ENCODE measurements at places on chromosomes 7 and 10. TPM values are rescaled to one million over a fixed set of nuclear protein-coding genes. Genes with fewer than 3 reads are reported as not detected.

AGAP3 gene
- total RNA-seq = 40.7 TPM

DNA sequence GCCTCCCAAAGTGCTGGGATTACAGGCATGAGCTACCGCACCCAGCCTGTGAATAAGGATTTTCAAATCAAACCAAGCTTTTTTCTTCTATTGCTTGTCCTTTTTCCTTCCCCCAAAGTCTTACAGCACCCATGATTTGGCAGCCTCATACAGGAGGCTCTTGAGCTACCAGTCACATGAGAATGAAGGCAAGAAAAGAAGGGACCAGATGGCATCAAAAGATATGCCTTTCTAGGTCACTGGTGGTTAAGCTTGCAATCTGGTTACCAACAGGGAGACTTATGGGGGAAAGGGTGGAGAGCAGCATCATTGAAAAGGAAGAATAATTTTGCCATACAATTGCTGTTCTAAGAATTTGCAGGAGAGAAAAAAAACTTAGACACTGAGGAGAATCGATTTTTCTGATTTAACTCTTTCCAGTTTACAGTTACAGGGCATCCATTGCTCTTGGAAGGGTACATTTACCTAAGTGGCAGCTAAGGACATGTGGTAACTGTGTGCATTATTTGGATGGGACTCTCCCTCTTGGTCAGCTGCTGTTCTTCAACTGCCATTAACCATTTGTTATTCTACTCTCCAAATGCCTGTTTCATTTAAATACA lies 29.5 kb downstream of the SMNDC1 start:
- H3K27me3 ChIP-seq = no peaks in the 10 kb centered on the region
- peaks cover 4% of the 10 kb centered on the region for H3K36me3 ChIP-seq
- DNase-seq = no peak
- no peak overlapping the region for H3K4me3 ChIP-seq
- H3K27ac ChIP-seq = no peak overlapping the region

DNA sequence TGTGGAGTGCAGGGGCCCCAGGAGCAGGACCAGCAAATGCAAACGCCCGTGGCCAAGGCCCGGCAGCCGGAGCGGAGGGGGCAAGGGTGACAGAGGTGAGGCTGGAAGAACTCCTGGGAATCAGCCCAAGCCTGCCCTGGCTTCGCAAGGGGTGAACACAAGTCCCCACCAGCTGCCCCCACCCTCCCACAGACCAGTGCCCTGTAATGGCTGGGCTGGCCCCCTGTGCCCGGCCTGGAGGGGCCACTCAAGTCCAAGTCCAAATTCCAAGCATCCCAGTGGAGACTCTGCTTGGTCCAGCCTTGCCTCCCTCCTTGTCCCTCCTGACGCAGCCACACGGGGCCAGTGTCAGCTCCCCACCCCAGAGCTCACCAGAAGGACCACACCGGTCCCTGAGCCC lies 28.0 kb downstream of the MICALL2 start:
- no peak overlapping the region for H3K4me3 ChIP-seq
- H3K36me3 ChIP-seq = no peaks in the 10 kb centered on the region
- no peaks in the 10 kb centered on the region for H3K27me3 ChIP-seq
- no peak for DNase-seq

GRCh38 chr10:52644373-52645186 lies 128.0 kb downstream of the MBL2 start:
- H3K4me3 ChIP-seq = no peak overlapping the region
- H3K27ac ChIP-seq = no peak overlapping the region
- no peak for DNase-seq
- H3K4me1 ChIP-seq = no peaks in the 10 kb centered on the region
- H3K27me3 ChIP-seq = no peaks in the 10 kb centered on the region

- no peaks in the 10 kb centered on the region for H3K27me3 ChIP-seq
- no peak for DNase-seq
- no peak overlapping the region for H3K4me3 ChIP-seq
Observed at GRCh38 chr7:157429680-157430224, 92.9 kb downstream of the DNAJB6 start.

GRCh38 chr7:128094686-128095085 lies 63.4 kb upstream of the LRRC4 start:
- DNase-seq = no peak
- no peaks in the 10 kb centered on the region for H3K27me3 ChIP-seq
- no peak overlapping the region for H3K27ac ChIP-seq

GNGT1 gene
- not detected for total RNA-seq

ATXN7L1 gene
- total RNA-seq = 9.0 TPM

DNA sequence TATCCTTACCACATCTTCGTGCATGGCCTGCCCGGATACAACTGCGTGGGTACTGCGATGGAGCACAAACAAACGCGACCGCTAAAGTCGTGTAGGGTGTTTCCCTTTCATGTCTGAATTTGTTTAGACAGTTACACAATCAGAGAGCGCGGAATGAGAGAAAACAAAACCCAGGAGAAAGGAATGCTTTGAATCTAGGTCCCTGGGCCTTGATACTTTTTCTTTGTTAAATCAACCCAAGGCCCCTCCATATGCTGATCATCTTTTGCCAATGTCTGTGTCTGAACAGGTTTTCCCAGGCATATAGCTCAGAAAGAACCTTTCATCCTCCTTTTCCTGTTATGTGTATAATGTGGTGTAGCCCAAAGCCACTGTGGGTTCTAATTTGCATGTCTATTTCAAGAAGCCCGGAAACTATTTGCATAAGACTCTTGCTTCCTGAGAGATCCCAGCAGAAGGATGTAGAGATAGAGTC lies 145.8 kb downstream of the FRMD4A start:
- no peaks in the 10 kb centered on the region for H3K27me3 ChIP-seq
- peak; percentile 73 for DNase-seq
- H3K36me3 ChIP-seq = no peaks in the 10 kb centered on the region
- peak overlapping the region; percentile 69 for H3K27ac ChIP-seq
- H3K4me1 ChIP-seq = peaks cover 13% of the 10 kb centered on the region

DNA sequence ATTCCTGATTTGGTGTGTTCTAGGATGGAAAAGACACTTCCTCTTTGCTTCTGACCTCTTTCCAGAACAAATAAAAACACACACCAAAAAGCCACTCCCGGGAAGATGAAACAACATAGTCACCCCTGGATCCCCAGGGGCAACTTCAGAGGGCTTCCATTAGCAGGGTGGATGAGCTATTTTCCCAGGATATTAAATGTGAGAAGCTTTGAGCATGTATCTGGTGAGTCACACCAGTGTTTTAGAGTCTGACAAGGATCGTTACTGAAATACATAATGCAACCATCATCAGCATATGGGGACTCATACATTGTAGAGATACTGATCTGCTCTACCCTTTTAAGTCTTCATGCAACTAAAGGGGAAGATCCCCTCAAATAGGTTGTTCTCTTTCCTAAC lies 115.5 kb upstream of the ZNF438 start:
- no peak for DNase-seq
- no peaks in the 10 kb centered on the region for H3K27me3 ChIP-seq
- no peaks in the 10 kb centered on the region for H3K4me1 ChIP-seq
- H3K36me3 ChIP-seq = no peaks in the 10 kb centered on the region

CARD11 gene
- total RNA-seq = 72.1 TPM

GRCh38 chr10:106680061-106680460 lies 484.4 kb downstream of the SORCS1 start:
- no peak overlapping the region for H3K27ac ChIP-seq
- H3K36me3 ChIP-seq = no peaks in the 10 kb centered on the region
- no peak for DNase-seq
- H3K27me3 ChIP-seq = no peaks in the 10 kb centered on the region

CPXM2 gene
- total RNA-seq = not detected

- no peaks in the 10 kb centered on the region for H3K27me3 ChIP-seq
- H3K4me3 ChIP-seq = no peak overlapping the region
- DNase-seq = no peak
- no peaks in the 10 kb centered on the region for H3K4me1 ChIP-seq
- no peak overlapping the region for H3K27ac ChIP-seq
- H3K36me3 ChIP-seq = peaks cover 12% of the 10 kb centered on the region
Observed at GRCh38 chr7:105655500-105656380, 74.4 kb upstream of the EFCAB10 start.

DNA sequence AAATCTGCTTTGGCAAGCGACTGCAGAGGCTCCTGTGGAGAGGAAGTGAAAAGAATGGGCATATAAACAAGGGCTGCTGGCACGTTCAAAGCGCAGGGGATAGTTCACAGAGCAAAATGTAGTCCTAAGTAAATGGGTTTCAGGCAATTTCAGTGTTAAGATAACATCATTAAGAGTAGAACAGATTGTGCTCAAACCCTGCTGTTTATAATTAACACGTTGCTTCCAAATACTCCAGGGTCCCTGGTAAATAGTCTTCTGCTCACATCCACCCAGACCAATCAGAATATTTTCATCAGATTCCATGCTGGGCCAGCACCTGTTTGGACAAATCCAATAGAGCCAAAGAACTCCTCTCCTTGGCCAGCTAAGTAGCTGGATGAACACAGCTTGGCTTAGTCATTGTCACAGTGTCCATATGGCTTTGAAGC lies 81.4 kb downstream of the ORC5 start:
- no peaks in the 10 kb centered on the region for H3K27me3 ChIP-seq
- no peak overlapping the region for H3K27ac ChIP-seq
- DNase-seq = no peak
- peaks cover 14% of the 10 kb centered on the region for H3K36me3 ChIP-seq

GRCh38 chr7:157089100-157089610 lies 49.6 kb upstream of the UBE3C start:
- no peak overlapping the region for H3K4me3 ChIP-seq
- no peaks in the 10 kb centered on the region for H3K4me1 ChIP-seq
- no peaks in the 10 kb centered on the region for H3K36me3 ChIP-seq
- no peak overlapping the region for H3K27ac ChIP-seq
- no peak for DNase-seq

GRCh38 chr7:106246902-106247711 lies 37.7 kb downstream of the NAMPT start:
- H3K4me1 ChIP-seq = no peaks in the 10 kb centered on the region
- H3K27ac ChIP-seq = no peak overlapping the region
- no peak for DNase-seq
- H3K27me3 ChIP-seq = no peaks in the 10 kb centered on the region
- H3K4me3 ChIP-seq = no peak overlapping the region

ASAH2B gene
- 6.6 TPM for total RNA-seq

PKD2L1 gene
- total RNA-seq = not detected

DNA sequence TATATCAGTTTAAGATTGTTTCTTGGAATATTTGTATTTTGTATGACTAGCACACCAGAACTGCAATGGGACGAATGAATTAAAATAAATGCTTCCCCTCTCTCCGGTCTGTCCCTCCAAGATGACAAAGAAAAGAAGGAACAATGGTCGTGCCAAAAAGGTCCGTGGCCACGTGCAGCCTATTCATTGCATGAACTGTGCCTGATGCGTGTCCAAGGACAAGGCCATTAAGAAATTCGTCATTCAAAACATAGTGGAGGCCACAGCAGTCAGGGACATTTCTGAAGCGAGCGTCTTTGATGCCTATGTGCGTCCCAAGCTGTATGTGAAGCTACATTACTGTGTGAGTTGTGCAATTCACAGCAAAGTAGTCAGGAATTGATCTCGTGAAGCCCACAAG lies 17.2 kb upstream of the PAPSS2 start:
- no peak overlapping the region for H3K4me3 ChIP-seq
- no peaks in the 10 kb centered on the region for H3K4me1 ChIP-seq
- DNase-seq = no peak

DNA sequence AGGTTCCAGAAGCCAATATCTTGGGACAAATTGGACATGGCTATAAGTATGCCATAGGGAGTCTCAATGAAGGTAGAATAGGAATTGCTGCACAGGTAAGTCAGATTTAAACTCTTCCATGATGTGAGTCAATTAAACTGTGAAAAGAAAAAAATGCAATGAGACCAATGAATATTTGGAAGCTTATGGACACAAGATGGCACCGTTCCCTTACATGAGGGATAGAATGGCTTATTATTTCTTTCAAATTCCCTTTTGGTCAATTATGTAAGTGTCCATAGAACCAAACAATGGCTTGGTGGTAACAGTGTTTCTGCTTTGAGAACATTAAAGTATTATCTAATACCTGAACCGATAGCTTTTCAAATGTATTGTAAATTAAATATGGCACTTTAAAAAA lies 35.6 kb downstream of the ACADSB start:
- no peak overlapping the region for H3K27ac ChIP-seq
- no peak overlapping the region for H3K4me3 ChIP-seq
- H3K27me3 ChIP-seq = no peaks in the 10 kb centered on the region
- no peaks in the 10 kb centered on the region for H3K4me1 ChIP-seq

DNA sequence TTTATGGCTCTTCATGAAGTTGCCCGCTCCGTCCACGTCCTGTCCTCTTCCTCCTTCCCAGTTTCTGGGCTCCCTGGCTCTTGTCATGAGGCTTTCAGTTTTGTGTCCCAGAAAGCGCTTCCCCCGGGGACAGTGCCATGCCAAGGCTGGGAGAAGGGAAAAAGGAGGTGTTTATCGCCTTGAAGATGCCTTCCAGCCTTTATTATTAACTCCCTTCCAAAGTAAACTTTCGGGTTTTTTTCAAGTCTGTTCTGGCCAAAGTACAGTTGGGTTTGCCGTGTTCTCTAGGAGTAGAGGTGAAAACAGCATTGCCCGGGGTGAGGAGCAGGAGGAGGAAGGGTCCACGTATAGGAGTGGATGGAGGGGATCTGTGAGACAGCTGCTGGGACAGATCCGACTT lies 117.2 kb downstream of the CUX1 start:
- no peak for DNase-seq
- no peak overlapping the region for H3K27ac ChIP-seq
- H3K4me1 ChIP-seq = no peaks in the 10 kb centered on the region
- H3K4me3 ChIP-seq = no peak overlapping the region

DNA sequence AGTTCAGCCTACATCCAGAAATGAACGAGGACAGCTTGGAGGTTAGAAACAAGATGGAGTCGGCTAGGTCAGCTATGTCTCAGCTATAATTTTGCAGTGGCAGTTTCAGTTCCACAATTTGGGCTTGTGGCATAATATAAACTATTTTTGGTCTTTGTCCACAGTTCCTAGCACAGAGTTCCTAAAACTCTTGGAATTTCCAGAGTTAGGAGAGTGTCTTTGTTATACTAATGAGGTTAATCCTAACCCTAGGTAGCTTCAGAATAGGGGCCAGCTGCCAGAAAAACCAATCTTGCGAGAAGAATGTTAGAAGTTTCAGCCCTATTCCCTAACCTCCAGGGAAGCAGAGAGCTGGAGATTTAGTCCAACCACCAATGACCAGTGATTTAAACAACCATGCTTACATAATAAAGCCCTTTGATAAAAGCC lies 131.9 kb downstream of the AKR1D1 start:
- no peak for DNase-seq
- no peak overlapping the region for H3K27ac ChIP-seq
- H3K4me1 ChIP-seq = no peaks in the 10 kb centered on the region
- H3K36me3 ChIP-seq = no peaks in the 10 kb centered on the region
- no peak overlapping the region for H3K4me3 ChIP-seq
- no peaks in the 10 kb centered on the region for H3K27me3 ChIP-seq

HOXA3 gene
- not detected for total RNA-seq

AZGP1 gene
- not detected for total RNA-seq

DNA sequence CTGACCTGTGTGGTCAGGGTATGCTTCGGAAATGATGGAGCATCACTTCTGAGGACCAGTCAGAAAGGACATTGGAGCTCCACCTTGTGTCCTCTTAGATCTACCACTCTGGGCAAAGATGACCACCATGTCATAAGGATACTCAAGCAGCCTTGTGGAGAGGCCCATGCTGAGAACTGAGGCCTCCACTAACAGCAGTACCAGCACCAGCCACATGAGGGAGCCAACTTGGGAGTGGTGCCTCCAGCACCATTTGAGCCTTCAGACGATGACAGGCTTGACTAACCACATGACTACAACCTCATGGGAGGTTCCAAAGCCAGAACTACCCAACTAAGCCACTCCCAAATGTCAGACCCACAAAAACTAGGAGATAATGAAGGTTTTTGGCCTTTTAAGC lies 116.0 kb downstream of the NPTX2 start:
- H3K27me3 ChIP-seq = no peaks in the 10 kb centered on the region
- no peak overlapping the region for H3K27ac ChIP-seq
- no peak for DNase-seq
- H3K4me1 ChIP-seq = no peaks in the 10 kb centered on the region
- H3K36me3 ChIP-seq = no peaks in the 10 kb centered on the region

All from CD8-positive, alpha-beta memory T cell (primary cell).